Activated naive CD4-positive, alpha-beta T cell treated with Interleukin-2 at 50 U/mL for 16 hours (primary cell): ENCODE measurements at places on chromosomes 5 and 9.
A peak's percentile ranks its signal among the peaks of the same experiment; 100 is the strongest.

DNA sequence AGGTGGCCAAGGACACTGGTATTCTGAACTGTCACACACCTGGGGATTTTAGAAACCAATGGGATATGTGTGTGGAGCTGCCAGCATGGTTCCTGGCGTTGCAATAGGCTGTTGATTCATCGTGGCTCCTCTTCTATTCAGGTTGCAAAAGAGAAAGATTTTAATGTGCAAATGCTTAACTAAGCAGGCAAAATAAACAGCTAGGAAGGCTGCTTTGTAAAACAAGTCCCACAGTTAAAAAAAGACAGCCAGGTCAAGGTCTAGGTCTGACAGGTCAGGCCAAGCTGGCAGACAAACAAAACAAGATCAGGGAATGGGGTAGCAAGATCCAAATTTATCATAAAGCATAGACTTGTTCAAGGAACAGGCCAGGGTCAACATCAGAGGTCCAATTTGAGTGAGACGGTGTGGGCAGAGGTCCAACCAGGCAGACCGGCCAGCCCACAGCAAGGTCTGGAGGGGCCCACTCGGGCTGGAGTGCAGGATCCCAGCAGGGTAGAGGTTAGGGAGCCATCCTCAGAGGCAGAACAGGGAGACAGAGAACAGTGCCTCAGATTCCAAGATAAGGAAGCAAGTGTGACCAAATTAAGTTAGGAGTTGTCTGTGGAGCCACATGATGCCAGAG is 45.6 kb downstream of the SUB1 start:
- DNase-seq: no peak

GRCh38 chr5:179679014-179679674 is 1.7 kb downstream of the CBY3 start:
- DNase-seq: peak; percentile 72

- DNase-seq: no peak
Observed at GRCh38 chr5:2750758-2751464, 566 bp downstream of the IRX2 start.

DNA sequence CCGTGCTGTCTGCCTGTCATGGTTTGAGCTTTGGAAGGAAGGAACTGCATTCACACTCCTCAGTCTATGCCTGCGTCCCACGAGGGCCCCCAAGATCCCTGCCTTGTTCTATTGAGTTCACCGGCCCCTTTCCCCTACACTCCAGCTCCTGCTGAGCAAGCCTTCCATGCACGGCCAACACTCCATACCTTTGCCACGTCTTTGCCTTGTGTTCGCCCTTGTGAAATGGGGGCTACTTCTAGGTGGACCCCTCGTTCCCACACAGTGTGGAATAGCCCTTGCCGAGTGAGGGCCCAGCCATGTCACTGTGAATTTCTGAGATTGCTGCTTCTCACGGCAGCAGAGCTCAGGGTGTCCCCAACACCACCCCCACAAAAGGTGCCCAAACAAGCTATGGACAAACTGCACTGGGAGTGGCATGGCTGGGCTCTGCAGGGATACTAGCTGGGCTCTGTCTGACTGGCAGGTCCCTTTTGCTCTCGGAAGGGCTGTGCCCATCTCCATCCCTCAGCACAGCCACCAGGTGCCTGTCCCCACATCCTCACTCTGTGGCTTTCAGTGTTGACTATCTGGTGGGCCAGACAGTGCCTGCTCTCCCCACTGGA is 67.9 kb upstream of the ADAMTS2 start:
- DNase-seq: no peak

DNA sequence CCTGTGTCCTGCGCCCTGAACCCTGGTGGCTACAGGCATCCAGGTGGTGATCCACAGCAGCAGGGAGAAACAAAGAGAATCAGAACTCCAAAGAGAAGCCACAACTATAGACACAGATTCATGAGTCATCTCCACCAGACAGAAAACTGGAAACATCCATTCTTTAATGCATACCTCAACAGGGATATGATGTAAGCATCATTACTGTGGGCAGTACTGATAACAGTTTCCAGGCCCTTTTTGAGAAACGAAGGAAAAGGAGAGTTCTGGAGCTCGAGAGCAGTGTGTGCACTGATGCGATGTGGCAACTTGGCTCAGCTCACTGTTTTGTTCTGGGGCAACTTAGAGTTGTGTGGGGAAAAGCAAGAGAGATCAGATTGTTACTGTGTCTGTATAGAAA is 215.6 kb upstream of the ADAMTS16 start:
- no peak for DNase-seq

DNA sequence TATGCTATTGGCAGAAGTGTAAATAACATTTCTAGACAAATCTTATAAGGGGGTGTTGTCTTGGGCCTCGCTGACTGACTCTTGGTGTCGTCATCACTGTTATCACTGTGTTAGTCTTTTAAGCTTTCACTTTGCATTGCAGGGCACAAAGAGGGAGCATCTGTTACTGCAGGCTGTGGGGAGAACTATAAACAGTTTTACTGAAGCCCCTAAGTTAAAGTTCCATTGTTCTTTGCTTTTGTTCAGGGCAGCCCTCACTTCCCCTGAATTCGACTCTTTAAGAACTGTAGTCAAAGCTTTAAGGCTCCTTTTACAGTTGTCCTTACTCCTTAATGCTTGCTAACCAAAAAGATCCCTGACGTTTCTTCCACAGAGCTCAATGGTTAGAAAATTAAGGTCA is 605.0 kb downstream of the RAB3C start:
- DNase-seq: no peak

DNA sequence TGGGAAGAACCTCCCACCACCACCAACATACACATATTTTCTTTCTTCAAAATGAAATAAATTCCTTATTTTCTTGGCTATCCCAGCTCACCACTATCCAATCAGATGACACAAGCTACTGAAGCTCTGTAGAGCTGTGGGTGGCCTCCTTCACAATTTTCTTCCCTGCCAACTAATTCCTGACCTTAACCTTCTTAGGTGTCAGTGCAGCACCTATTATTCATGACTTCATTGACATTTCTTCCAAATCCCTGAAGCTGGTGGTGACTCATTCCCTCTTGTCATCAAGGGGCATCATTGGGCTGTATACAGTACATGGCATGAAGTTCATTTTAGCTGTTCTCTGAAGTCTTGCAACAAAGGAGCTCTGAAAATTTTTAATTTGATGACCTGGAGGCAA is 42.0 kb upstream of the ADRA1B start:
- no peak for DNase-seq

DNA sequence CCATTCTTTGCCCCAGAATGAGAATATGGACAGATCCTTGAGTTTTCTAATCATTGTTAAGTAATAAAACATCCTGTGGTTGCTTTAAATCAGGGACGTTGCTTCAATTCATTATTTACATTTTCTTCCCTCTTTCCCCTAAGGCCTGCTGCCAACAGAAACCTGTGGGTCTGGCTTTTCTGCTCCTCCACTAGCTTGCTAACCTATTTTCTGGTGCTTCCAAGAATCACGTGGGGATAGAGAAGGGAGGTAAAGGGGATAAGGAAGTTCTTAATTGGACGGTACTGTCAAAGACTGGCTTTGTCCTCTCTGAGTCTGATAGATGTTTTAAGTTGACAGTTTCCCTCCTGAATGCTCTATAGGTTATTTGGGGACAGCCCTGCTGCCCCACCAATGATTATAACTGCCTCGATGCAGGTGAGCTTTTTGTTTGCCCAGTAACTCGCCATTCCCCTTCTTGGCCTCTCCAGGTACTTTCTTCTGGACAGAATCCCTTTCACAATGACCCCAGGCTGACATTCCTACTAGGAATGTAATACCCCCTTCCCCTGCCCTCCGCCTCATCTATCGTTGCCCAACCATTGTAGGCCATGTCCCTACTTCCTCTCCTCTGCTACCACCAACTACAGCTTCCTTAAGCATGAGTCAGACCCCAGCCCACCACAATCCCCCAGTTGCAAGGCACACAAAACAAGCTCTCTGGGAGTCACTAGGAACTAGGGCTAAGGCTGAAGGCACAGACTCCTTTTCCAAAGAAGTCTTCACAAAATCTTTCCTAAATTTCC is 19.9 kb upstream of the CPEB4 start:
- no peak for DNase-seq

DNA sequence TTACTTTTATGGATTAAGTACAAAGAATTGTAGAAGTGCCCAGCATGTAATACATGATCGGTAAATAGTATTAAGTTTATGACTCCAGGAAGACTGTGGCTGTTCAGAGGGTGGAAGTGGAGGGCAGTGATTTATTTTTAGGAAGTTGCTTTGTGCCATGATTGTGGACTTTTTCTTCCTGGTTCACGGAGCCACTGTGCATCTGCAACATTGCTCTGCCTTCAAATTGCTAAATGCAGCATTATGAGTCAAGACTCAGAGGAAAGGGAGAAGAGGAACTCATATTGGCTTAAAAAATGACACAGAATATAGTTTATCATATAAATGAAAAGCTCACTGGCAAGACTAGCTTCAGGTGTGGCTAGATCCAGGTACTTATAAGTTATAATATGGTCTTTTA is 301.5 kb downstream of the KCTD16 start:
- DNase-seq: no peak

GRCh38 chr5:54531546-54531945 is 14.0 kb downstream of the SNX18 start:
- DNase-seq: no peak

GRCh38 chr9:131467214-131467935 is 35.3 kb upstream of the POMT1 start:
- DNase-seq: no peak

GRCh38 chr5:32828492-32828891 is 117.4 kb downstream of the NPR3 start:
- DNase-seq: no peak

- peak; percentile 41 for DNase-seq
Observed at GRCh38 chr5:39214912-39215709, 4.3 kb downstream of the FYB1 start.

GRCh38 chr5:116011046-116011445 is 21.2 kb upstream of the ARL14EPL start:
- no peak for DNase-seq

DNA sequence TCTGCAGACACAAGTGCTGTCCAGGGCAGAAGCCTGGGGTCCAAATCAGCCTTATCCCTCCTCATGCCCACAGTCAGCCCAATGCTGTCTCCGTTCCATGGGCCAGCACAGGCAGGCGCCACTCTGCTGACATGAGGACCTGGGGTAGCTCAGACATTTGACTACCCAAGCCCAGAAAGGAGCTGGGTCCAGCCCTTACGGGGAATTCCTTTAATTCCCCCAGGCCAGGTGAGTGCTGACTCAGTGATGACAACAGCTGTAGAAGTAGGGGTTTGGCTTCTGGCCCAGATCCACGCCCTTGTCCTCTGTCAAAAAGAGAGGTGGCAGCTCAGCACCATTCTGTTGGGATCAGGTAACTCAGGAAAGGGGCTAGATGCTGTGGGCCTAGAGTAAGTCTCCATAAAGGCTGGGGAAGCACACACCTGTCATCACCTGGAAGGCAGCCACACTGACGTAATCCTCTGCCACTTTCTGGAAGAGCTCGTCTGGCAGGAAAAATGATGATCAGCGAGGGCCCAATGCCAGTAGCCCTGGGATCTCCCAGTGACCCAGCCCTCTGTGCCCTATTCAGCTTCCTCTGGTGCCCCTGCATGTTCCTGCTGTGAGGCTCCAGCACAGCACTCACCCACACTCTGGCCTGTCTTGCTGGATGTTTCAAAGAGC is 1.9 kb downstream of the RAB24 start:
- peak; percentile 23 for DNase-seq

- no peak for DNase-seq
Observed at GRCh38 chr5:132016721-132017250, 5.3 kb upstream of the ACSL6 start.

DNA sequence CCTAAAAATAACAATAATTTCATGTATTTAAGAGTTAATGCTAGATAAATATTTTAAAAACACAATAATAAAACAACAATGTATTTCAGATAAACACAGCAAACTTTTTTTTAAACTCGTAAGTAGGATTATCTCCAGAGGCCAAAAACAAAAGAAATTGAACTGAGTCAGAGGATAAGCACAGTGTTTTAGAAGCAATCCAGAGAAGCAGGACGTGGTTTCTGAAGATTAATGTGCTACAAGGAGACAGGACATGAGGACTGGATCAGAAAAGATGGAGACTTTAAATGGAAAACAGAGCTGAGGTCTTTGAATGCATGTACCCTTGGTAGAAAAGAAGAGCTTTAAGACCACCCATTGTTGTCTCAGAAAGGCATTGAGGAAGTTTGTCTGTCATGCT is 491.2 kb upstream of the TLE4 start:
- no peak for DNase-seq

DNA sequence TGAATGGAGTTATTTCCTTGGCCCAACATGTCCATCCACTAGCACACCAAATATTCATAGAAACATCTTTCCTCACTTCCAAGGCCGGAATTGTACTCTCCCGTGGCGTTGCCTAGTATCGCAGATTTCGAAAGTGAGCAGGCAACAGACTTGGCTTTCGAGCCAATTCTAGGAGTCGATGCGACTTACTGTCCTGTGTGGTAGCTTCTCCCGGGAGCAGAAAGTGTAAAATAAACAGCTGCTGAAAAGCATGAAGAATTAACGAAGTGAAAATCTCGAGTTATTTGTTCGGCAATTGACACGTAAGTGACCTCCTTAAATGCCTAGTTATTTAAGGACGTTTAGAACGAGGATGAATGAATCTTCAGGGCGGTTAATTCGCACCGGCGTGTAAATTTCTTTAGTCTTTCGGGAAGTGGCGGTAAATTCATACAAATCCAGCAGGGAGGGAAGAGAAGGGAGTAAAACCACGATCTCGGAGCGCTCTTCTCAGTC is 449 bp upstream of the PCSK5 start:
- DNase-seq: peak; percentile 6

DNA sequence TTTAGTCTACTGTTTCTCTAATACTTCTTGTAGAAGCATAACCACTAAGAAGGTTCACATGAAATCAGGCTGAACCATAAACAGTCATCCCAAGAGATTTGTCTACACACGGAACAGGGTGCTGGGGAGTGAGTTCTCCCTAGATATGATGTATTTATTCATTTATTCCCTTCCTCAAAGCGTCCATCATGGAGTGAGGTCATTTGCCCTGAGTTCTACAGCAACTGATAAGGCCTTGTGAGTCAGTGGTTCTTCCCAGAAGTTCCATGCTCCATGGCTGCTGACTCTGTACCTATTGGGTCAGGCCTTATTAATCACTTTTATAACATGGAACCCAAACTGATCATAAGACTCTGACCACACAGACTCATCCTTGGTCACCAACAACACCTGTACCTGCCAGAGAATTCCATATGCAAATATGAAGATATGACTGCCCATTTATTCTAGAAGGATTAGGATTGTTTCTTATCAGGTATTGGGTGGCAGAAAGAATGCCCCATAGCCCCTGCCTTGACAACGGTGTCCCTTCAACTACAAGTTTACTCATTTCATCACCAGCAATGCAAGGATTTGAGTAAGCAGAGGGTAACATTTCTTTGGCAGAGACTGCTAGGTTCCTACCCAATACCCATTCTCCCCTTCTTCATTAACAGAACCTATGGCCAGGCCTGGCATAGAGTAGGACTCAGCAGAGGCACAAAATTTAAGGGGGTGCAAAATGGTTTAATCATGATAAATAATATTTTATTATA is 118.1 kb downstream of the LHFPL2 start:
- no peak for DNase-seq

DNA sequence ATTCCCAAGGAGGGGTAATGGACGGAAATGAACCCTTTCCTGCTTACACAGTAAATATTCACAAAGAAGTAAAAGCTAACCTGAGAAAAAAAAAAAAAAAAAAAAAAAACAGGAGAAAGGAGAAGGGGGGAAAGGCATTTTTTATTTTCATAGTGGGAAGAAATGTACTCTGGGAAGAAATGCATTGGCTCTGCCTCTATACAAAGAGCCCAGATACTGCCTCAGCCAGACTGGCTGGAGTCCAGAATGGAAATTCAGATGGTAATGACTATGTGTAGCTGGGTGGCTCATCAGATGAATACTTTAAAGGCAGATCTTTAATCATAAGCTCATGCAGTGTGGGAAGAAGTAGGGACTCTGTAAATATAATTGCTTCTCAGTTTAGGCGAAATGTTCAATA is 124.9 kb upstream of the ZNF608 start:
- DNase-seq: no peak
